ENCODE measurements at places on chromosomes 7 and 10.

GRCh38 chr7:132568962-132569361, 7.3 kb downstream of the PLXNA4 start:
- DNase-seq = no peak

- peak; percentile 51 for DNase-seq
These were observed 3.3 kb downstream of the GRID1 start for GRCh38 chr10:86363184-86363832.

DNA sequence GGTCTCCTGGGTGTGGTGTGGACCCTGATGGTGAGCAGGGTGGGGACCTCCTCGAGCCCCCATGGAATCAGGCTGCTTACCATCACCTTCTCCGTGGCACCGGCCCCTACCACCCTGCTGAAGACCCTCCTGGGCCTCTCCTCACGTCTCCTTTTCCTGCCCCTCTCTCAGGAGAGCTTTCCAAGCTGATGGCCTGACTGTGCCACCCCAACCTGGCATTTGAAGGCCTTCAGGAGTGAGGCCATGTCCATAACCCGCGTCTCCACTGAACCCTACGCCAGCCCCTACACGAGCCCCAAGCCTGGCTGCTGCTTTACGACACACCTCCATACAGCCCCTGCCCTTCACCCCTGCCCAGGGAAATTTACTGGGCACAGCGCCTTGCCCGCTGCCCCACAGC, 55.4 kb downstream of the ZRANB1 start:
- no peak for DNase-seq

- DNase-seq = no peak
These were observed 7.5 kb upstream of the SMC3 start for GRCh38 chr10:110560012-110560411.

GRCh38 chr10:61792921-61793320, 108.6 kb upstream of the ARID5B start:
- DNase-seq = no peak

GRCh38 chr7:61111-61510, 131.3 kb upstream of the FAM20C start:
- DNase-seq = no peak

GRCh38 chr10:21069278-21069677, 172.2 kb upstream of the NEBL start:
- no peak for DNase-seq

DNA sequence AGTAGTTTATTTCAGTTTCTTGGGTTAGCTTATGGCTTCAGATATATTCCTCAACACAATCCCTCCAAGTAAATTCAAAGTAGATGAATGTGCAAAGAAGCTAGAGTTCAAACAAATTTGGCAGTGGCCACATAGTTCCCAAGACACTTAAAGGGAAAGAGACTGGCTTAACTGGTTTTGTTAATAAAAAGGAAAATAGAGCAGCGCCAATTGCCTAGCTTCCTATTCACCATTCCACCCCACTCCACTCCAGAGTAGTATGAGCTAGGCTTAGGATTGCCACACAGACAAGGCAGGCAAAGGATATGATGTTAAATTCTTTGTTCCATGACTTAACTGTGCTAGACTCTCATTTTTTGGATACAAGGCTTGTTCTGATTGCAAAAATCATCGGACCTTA, 2.0 kb downstream of the XRCC2 start:
- DNase-seq = no peak

GRCh38 chr10:71276873-71277272, 42.2 kb upstream of the SLC29A3 start:
- no peak for DNase-seq

DNA sequence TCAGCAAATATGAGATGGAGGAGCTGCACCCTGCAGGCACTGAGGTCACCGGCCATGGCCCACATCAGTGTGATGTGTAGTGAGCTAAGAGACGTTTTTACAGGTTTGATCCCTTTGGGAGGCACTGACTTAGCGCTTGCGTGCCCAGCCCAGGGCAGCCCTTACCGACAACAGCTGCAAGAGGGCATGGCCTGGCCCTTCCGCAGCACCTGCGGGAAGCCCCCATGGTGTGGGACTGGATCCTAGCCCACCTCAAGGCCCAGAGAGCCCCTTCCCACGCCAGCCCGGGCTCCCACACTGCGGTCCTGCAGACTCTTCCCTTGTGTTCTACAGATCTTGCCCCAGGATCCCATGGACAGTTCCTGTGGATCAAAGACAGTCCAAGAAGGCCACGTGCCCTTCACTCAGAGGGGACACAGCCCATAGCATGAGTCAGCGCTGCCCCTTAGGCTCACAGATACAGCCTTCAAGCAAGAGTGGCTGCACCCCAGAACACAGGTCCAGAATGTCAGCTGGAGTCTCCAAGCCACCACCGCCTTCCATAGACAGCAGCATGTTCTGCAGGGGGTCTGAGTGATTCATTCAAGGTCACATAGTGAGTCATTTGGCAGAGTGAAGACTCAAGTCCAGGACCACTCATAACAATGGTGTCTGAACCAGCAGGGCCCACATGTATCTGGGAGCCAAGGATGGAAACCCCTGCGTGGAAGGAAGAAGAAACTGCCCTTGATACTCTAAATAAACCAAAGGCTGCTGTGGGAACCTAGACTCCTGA, 25.4 kb downstream of the TLL2 start:
- no peak for DNase-seq

DNA sequence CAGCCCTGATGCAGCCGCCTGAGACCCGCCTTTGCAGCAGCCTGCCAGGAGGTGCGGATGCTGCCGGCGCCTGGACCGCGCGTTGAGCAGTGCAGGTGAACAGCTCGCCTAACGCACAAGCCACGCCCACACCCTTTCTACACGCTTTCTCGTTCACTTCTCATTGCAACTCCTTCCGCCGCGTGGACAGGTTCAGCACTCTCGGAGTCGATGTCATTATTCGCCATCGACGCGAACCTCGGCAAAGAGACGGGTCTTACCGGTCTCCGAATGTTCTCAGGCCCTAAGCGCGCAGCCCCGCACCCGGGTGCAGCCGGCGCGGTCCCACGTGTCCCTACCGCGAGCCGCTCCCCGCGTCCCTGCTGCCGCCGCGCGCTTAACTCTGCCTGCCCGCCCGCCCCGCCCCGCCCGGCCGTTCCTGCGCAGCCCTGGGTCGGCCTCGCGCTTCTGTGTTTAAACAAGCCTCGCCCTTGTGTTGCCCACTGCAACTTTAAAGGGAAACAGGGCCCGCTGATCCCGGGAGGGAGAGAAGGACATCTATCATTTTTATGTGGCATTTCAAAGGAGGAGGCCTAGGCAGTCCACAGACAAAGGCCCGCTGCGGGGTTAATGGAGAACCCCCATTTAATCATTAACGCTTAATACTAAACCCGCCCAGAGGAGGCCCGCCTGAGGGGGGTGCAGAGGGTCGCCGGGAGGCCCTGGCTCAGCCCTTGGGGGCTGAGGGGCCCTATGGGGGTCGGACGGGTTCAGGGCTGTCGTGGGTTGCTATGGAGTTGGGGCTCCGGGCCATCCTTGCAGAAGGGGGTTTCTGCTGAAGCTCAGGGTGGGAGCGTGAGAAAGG, 128.5 kb downstream of the WDR11 start:
- peak; percentile 12 for DNase-seq

- DNase-seq = no peak
These were observed 60.5 kb downstream of the LAMB4 start for GRCh38 chr7:108069646-108070045.

DNA sequence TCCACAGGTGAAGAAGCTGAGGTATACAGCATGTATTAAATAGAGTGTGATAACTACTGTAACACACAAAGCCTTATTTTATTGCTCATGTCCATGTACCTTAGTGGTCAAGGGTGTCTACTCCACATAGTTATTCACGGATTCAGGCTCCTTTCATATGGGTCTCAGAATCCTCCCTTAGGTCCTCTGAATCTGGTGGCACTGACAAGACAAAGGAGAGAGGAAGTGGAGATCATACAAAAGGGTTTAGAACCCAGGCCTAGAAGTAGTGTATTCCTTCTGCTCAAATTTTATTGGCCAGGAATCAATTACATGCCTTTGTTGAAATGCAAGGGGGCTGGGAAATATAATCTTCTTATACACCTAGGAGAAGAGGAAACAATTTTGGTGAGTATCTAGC, 164.6 kb downstream of the PTEN start:
- DNase-seq = no peak

DNA sequence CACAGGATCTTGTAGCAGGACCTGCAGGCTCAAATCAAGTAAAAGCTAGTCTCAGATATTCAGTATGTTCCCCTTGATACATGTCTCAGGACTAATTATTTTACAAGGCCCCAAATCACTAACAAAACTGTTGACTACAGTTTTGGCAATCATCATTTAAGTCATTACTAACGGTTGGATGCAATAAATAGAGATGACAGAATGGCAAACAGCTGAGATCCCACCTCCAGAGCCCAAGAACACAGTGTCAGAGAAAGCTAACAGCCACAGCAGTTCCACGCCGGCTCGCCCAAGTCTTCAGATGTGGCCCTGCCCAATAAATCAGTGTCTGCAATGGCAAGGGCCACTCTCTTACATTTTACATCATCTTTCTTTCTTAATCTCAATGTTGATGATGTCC, 87.6 kb downstream of the CTBP2 start:
- no peak for DNase-seq

GRCh38 chr7:31456646-31457368, 57.1 kb upstream of the ITPRID1 start:
- DNase-seq = no peak

DNA sequence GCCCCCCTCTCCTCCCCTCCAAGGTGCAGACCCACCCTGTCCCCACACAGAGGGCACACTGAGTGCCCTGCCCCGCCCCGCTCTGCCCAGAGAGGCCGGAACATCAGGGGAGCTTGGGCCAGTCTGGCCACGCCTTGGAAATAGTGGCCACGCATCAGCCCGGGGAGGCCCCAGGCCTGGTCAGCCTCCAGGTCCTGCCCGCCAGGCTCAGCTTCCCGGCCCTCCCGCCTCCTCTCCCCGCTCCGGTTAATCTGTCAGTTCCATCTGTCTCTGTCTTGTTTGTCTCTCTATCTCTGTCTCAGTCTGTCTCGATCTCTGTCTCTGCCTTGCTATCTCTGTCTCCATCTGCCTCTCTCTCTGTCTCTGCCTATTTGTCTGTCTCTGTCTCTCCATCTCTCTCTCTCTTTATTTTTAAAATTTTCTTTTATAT, 28.9 kb upstream of the TNRC18 start:
- DNase-seq = no peak

GRCh38 chr7:47852330-47853245, 95.7 kb downstream of the PKD1L1 start:
- DNase-seq = peak; percentile 14

DNA sequence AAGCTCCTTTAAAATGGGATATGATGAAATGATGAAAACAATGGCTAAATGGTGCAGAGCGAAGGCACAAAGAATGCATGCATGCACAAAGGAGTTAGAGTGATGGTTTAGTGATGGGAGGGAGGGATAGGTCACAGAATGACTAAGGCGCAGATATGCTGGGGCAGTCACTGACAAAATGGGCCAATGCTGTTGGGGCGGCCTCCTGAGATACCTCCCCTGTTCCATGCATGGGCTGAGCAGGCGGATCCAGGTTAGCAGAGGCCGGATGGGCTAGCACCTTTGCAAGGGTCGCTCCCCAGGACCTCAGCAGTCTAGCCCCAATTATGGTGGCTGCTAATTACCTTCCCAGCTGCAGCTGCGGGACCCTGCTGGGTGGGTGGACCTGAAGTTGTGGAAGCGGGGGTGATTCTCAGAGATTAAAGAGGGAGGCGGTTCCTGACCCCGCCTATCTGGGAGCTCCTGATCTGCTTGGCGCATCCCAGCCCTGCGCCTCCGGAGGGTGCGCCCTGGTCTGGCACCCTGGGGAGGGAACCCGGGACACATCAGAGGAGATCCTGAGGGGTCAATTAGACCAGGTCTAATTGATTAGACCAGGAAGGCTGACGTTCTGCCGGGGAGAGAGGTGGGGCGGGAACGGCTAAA, 175.0 kb downstream of the CYP26A1 start:
- DNase-seq = no peak

- no peak for DNase-seq
These were observed 10.7 kb downstream of the GDF2 start for GRCh38 chr10:47332946-47333345.

- DNase-seq = no peak
These were observed 7.1 kb downstream of the FGF8 start for GRCh38 chr10:101768791-101769170.

DNA sequence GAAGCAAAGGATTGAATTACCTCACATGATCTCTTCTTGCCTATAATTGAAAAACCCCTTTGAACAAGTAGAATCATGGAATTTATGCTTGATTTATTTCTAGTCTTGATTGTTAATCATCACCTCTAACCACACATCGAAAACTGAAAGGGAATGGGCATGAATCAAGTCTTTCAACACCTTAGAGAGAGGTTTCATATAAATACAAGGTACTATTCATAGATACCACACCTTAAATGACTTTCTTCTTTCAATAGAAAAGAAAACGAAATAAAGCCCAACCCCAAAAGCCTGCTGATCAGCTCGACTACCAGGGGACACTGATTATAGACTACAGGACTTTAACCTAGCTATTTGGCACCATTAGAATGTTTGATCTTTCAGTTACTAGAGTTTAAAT, 128.6 kb upstream of the PTPRZ1 start:
- DNase-seq = no peak

DNA sequence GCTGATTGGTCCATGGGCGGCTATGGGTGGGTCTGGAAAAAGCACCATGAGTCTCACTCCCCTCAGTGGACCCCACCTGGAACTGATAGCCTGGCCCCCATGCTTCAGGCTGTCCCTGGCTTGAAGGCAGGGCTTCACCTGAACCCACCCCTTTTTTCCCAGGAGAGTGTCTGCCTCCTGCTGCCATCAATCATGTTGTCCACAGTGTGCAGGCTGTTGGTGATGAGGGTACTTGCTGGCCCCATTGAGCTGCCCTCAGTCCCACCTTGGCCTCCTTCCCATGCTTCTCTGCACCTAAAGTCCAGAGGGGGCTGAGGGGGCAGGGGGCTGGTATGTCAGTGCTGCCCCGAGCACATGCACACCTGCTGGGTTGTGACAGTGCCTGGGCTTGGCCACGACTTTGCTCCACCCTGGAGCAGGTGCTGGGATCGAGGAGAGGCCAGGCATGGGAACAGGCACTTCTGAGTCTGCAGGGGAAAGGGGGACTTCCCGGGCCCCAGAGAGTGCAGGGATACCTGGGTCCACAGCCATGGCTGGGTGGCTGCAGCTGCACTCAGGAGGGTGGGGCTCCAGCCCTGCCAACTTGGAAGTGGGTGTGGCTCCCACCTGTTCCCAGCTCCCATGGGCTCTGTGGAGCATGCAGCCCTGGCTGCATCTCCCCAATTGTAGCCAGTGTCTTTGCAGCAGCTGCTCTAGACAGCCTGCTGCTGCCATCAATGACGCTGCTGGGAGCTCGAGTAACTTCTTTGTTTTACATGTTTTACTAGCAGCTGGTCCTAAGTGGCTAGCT, 56.9 kb downstream of the ADK start:
- DNase-seq = no peak

Data from endothelial cell (in vitro differentiated cells).